Vagina (tissue), 2 donors: ENCODE measurements at places on chromosomes 4 and X.

GRCh38 chr4:2338754-2339457, 77.0 kb upstream of the MXD4 start:
- no peak for DNase-seq

DNA sequence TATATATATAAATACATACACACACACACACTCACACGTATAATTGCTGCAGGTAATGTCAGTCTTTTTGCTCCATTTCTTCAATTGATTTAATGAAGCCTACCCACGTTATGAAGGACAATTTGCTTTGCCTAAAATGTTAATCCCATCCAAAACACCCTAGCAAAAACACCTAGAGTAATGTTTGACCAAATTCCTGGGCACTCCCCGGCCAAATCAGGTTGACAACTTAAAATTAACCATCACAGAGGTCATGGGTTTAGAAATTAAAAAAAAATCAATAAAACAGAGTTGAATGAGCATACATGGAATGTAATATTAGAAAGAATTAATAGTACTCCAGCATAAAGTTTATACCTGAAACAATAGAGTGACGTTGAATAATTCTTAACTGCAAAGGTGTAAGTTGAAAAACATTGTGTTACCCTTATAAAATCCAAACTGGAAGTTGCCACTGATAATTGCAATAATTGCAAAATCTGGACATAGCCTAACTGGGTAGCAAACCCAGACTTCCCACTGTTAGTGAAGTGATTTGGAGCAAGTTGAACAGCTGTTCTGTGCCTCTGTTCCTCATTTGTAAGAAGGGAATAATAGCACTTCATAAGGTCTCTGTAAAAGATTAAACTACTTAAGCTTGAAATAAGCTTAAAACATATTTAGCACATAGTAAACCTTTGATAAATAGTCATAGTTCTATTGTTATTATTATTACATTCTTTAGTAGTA, 2120.5 kb downstream of the PCDH7 start:
- no peak for DNase-seq

DNA sequence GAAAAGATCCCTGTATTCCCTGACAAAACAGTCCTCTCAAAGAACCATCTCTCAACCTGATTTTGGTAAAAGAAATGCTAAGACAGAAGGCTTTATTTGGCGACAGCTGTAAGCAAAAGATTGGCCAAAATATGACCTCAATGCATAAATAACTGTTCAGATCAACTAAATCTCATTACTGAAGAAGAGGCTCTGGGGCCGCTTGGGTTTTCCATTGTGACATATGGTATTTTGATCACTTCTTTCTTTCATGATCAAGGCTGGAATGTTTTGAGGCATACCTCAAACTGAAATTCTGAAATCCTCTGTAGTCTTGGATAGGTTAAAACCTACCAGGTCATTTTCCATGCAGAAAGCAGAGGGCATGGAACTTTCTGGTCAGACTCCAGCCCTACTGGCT, 106.3 kb downstream of the C4orf51 start:
- no peak for DNase-seq

- no peak for DNase-seq
Observed at GRCh38 chr4:118746251-118746919, 61.2 kb downstream of the METTL14 start.

GRCh38 chrX:110407910-110408545, 49.4 kb downstream of the RTL9 start:
- DNase-seq = no peak

DNA sequence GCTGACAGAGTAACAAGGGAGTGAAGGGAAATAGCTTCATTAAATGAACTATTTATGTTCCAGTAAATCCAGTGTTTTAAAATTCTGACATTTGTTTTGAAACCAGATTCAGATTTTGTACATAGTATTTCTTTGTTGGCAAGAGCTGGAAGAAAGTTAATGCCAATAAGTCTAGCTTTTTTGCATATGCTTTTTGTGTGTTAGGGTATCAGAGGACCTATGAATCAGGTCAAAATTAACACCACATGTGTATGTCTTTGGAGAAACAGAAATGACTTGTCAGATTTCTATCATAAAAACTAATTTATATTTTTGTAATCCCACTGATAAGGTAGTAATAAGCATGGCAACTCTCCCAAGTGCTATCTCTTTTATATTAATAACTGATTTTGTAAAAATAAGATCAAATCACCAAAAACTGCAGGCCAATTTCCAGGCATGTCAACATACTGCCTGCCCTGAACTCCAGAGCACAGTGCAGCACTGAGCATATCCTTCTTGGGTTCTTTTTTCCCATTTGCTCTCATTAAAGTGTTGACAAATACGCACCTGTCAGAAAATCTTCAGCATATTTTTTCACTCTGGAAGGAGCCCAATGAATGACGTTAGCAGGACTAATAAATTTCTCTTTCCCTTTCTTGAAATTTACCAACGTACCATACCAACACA, 65.5 kb downstream of the SH3RF1 start:
- DNase-seq = no peak

GRCh38 chrX:144681501-144681900, 565.8 kb upstream of the SPANXN1 start:
- no peak for DNase-seq

- no peak for DNase-seq
Observed at GRCh38 chrX:148609515-148610327, 109.3 kb downstream of the AFF2 start.
